ENCODE measurements at places on chromosomes 5 and 9. TPM values are rescaled to one million over a fixed set of nuclear protein-coding genes. Genes with fewer than 3 reads are reported as not detected.

- no peak overlapping the region for H3K4me3 ChIP-seq
- H3K4me1 ChIP-seq: peaks cover 21% of the 10 kb centered on the region
- H3K27me3 ChIP-seq: peaks cover 44% of the 10 kb centered on the region
- DNase-seq: no peak
These were observed 114.8 kb downstream of the HSD17B3 start for GRCh38 chr9:96187151-96187555.

Gene CARTPT
- not detected for total RNA-seq

Gene CDH6
- 233 TPM for total RNA-seq

Gene PCDHA6
- total RNA-seq: 12.1 TPM

DNA sequence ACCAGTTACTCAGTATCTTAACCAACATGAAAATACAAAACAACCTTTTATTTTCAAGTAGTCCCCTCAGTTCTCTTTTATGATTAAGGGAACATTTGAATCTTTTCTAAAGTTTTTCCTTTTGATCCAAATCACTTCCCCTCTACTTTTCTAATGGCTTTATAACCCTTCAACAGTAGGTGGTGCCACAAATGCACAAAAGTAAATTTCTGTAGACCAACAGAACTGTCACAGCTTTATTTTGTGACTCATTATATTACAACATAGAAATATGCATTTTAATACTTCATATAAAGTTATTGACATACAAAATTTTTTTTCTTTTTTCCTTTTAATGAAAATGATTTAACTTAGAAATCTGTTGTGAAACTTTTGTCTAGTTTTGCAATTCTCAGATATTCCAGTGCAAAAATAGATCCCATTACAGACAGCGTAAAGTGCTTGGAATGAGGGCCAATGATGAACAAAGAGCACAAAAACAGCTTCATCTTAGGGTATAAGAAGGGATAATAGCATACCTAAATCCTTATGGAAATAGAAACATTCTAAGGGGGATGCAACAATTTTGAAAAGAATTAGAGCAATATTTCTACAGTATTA, 17.0 kb downstream of the NIPSNAP3B start:
- no peaks in the 10 kb centered on the region for H3K27me3 ChIP-seq
- H3K4me1 ChIP-seq: no peaks in the 10 kb centered on the region
- no peaks in the 10 kb centered on the region for H3K36me3 ChIP-seq
- H3K4me3 ChIP-seq: no peak overlapping the region
- H3K27ac ChIP-seq: no peak overlapping the region

GRCh38 chr5:69497006-69497520, 4.5 kb downstream of the OCLN start:
- no peak for DNase-seq
- H3K27me3 ChIP-seq: peaks cover 39% of the 10 kb centered on the region
- peak overlapping the region; percentile 29 for H3K4me3 ChIP-seq
- peaks cover 6% of the 10 kb centered on the region for H3K4me1 ChIP-seq
- no peak overlapping the region for H3K27ac ChIP-seq

DNA sequence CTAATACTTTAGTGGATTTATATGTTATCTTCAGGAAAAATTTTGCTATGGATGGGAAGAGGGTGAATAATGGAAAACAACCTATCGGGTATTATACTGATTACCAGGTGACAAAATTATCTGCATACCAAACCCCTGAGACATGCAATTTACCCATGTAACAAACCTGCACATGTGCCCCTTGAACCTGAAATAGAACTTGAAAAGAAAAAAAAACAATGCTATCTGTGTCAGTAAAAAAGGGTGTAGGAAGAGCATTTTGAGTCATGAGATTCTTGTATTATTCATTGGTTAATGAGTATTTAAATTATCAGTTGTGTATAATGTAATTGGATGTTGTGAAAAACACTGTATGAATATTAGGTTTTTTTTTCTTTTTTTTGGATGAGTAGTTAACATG, 75.4 kb downstream of the PRR16 start:
- H3K27me3 ChIP-seq: no peaks in the 10 kb centered on the region
- DNase-seq: no peak
- peaks cover 4% of the 10 kb centered on the region for H3K4me1 ChIP-seq
- no peaks in the 10 kb centered on the region for H3K36me3 ChIP-seq

DNA sequence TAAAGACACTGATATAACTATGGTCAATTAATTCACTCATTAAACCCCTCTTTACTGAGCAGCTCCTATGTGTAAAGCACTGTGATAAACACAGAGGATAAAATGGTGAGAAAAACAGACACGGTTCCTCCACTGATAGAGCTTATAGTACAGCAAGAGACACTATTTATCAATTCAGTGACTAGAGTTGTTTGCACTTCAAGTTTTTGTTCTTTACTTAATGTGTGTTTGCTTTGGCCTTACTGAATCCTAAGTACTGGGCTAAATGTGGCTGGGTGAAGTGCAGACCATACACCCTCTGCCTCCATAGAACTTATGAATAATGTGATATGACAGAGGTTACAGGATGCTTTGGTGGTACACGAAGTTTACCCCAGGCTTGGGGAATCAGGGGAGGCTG, 80.1 kb upstream of the ITGA1 start:
- H3K27me3 ChIP-seq: no peaks in the 10 kb centered on the region
- no peak for DNase-seq
- H3K4me1 ChIP-seq: peaks cover 10% of the 10 kb centered on the region
- H3K4me3 ChIP-seq: no peak overlapping the region
- no peak overlapping the region for H3K27ac ChIP-seq

DNA sequence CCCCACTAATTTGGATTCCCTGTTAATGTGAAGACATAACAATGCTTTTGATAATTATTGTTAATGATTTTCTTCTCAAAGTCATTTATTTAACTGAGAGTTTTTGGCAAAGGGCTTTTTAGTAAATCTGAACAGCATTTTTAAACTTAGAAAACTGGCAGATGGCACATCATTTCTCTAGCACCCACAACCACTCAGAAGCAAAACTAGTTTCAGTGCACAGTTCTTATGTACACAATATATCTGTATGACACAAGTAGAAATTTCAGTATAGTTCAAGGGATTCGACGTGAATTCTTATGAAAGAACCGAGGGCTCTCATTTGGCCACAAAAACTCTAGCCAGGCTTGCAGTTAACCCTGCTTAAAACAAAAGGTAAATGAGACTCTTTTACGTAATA, 231.4 kb upstream of the CDH9 start:
- H3K36me3 ChIP-seq: no peaks in the 10 kb centered on the region
- no peaks in the 10 kb centered on the region for H3K27me3 ChIP-seq

Gene GGTA1
- total RNA-seq: not detected

Gene FCN2
- not detected for total RNA-seq

- peaks cover 15% of the 10 kb centered on the region for H3K4me1 ChIP-seq
- H3K4me3 ChIP-seq: no peak overlapping the region
- H3K27ac ChIP-seq: no peak overlapping the region
- H3K27me3 ChIP-seq: no peaks in the 10 kb centered on the region
- peaks cover 2% of the 10 kb centered on the region for H3K36me3 ChIP-seq
- DNase-seq: no peak
These were observed 590.4 kb upstream of the WWC1 start for GRCh38 chr5:167701051-167701450.

GRCh38 chr9:87610200-87611155, 112.8 kb downstream of the DAPK1 start:
- no peak overlapping the region for H3K27ac ChIP-seq
- no peaks in the 10 kb centered on the region for H3K27me3 ChIP-seq
- H3K4me3 ChIP-seq: no peak overlapping the region

GRCh38 chr9:2623288-2624050, 1.9 kb downstream of the VLDLR start:
- H3K4me3 ChIP-seq: peak overlapping the region; percentile 93
- DNase-seq: peak; percentile 51
- peaks cover 29% of the 10 kb centered on the region for H3K27me3 ChIP-seq
- H3K4me1 ChIP-seq: peaks cover 35% of the 10 kb centered on the region

GRCh38 chr5:118468085-118468484, 520.3 kb downstream of the DTWD2 start:
- peaks cover 2% of the 10 kb centered on the region for H3K36me3 ChIP-seq
- no peaks in the 10 kb centered on the region for H3K4me1 ChIP-seq
- H3K4me3 ChIP-seq: no peak overlapping the region

Gene GRXCR2
- total RNA-seq: not detected

Gene FOXD4L3
- total RNA-seq: not detected

- no peak for DNase-seq
- peaks cover 8% of the 10 kb centered on the region for H3K27me3 ChIP-seq
- H3K36me3 ChIP-seq: no peaks in the 10 kb centered on the region
- H3K4me1 ChIP-seq: no peaks in the 10 kb centered on the region
- no peak overlapping the region for H3K4me3 ChIP-seq
These were observed 388.0 kb downstream of the ICE1 start for GRCh38 chr5:5810461-5810860.

Gene TMEM171
- not detected for total RNA-seq

- no peak overlapping the region for H3K4me3 ChIP-seq
- no peaks in the 10 kb centered on the region for H3K27me3 ChIP-seq
- DNase-seq: peak; percentile 54
- no peak overlapping the region for H3K27ac ChIP-seq
- peaks cover 9% of the 10 kb centered on the region for H3K4me1 ChIP-seq
These were observed 13.6 kb upstream of the GM2A start for GRCh38 chr5:151239237-151239861.

Gene CTSV
- total RNA-seq: 7.2 TPM

DNA sequence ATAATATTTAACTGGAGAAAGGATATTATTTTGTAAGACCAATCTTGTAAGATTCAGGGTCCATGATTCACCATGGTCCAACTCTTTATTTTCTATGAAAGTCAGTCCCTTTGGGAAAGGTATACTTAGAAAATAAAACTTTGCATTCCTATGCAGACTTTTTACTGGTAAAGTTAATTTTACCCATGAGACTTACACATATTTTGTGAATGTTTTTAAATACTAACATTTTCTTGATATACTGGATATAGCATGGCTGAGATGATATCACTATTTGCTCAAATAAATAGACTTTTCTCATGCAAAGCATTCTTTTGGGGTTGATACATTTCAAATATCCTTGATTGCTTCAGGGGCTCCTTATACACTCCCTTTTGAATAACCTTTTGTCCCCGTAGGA, 512.1 kb downstream of the MAN2A1 start:
- H3K4me1 ChIP-seq: no peaks in the 10 kb centered on the region
- H3K27ac ChIP-seq: no peak overlapping the region
- DNase-seq: no peak
- H3K4me3 ChIP-seq: no peak overlapping the region
- H3K36me3 ChIP-seq: peaks cover 4% of the 10 kb centered on the region

- DNase-seq: no peak
- no peaks in the 10 kb centered on the region for H3K27me3 ChIP-seq
- no peaks in the 10 kb centered on the region for H3K4me1 ChIP-seq
- no peaks in the 10 kb centered on the region for H3K36me3 ChIP-seq
- no peak overlapping the region for H3K4me3 ChIP-seq
- H3K27ac ChIP-seq: no peak overlapping the region
These were observed 666.7 kb downstream of the LRRC70 start for GRCh38 chr5:63245271-63245670.

DNA sequence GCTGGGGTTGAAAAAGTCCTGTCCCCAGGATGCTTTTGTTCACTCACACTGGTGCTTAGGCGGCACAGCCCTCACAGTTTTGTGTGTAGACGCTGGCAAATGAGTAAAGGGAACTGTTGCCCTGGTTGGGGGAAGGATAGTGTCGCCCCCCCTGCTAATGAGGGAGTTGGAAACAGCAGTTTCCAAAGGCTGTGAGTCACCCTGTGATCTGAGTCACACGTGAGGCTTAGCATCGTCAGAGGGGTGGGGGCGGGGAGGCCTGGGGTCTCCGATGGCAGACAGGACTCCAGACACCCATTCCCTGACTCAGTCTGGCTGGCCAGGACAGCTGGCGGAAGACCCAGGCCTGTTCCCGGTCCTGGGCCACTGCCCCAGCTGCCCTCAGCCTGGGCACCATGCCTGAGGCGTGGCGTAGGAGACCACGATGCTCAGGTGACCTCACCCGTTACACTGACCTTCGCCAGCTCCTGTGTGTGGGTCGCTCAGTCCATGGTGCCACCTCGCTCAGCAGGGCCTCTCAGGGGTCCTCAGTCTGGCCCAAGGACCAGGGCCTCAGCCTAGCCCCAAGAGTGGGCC, 2.9 kb downstream of the DNAJB5 start:
- no peak overlapping the region for H3K27ac ChIP-seq
- peaks cover 4% of the 10 kb centered on the region for H3K36me3 ChIP-seq
- no peak for DNase-seq
- H3K4me3 ChIP-seq: peak overlapping the region; percentile 67
- peaks cover 46% of the 10 kb centered on the region for H3K4me1 ChIP-seq

Gene KLF4
- not detected for total RNA-seq

Gene UNC13B
- total RNA-seq: 58.0 TPM

DNA sequence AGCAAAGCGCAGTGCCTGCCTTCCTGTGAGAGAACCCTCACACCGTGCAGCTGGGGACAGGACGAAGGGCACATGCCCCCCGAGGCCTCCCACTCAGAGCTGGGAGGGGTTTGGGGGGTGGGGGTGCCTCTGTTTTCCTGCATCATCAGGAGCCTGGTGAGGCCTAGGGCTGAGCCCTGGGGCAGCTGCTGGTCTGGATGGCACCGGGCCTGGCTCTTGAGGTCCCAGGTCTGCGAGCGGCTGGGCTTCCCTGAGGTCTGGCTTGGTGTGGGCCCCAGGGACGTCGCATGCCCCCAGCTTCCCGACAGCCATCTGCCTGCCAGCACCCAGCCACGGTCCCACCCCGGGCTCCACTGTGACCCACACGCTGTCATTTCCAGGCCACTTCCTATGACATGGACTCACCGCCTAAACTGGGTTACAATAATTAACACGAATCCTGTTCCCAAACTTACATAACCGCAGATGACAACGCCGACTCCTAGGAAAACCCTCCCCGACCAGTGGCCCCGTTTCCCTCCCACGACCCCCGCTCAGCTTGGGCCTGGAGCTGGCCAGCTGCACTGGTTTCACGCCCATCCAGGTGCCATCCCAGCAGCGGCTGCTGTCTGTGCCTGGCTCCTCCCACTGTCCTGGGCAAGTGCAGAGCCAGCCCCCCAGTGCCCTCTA, 8.7 kb downstream of the NACC2 start:
- peaks cover 12% of the 10 kb centered on the region for H3K4me1 ChIP-seq
- H3K36me3 ChIP-seq: no peaks in the 10 kb centered on the region
- no peak overlapping the region for H3K4me3 ChIP-seq
- no peaks in the 10 kb centered on the region for H3K27me3 ChIP-seq
- no peak for DNase-seq
- no peak overlapping the region for H3K27ac ChIP-seq

- H3K27ac ChIP-seq: no peak overlapping the region
- no peak for DNase-seq
- H3K36me3 ChIP-seq: peaks cover 3% of the 10 kb centered on the region
These were observed 129.9 kb upstream of the FER start for GRCh38 chr5:108617467-108618435.

Gene IL33
- total RNA-seq: not detected

Gene ARID3C
- not detected for total RNA-seq

- peaks cover 2% of the 10 kb centered on the region for H3K36me3 ChIP-seq
- peak overlapping the region; percentile 81 for H3K4me3 ChIP-seq
- no peak for DNase-seq
- H3K4me1 ChIP-seq: peaks cover 16% of the 10 kb centered on the region
- H3K27ac ChIP-seq: no peak overlapping the region
These were observed 4.1 kb downstream of the ASB6 start for GRCh38 chr9:129637673-129638439.

GRCh38 chr5:160269017-160269416, 39.7 kb downstream of the FABP6 start:
- H3K4me3 ChIP-seq: no peak overlapping the region
- H3K4me1 ChIP-seq: peaks cover 61% of the 10 kb centered on the region
- DNase-seq: no peak
- H3K27me3 ChIP-seq: no peaks in the 10 kb centered on the region
- peak overlapping the region; percentile 19 for H3K27ac ChIP-seq

- peak overlapping the region; percentile 68 for H3K4me3 ChIP-seq
These were observed 119.8 kb downstream of the EBF1 start for GRCh38 chr5:158979749-158980521.

Gene OTP
- 3.1 TPM for total RNA-seq
